ENCODE measurements at places on chromosomes 4 and X. TPM values are rescaled to one million over a fixed set of nuclear protein-coding genes. Genes with fewer than 3 reads are reported as not detected.

The SLC26A1 gene
- total RNA-seq: 0.38 TPM

The KCNIP4 gene
- not detected for total RNA-seq

The SSX2 gene
- total RNA-seq: not detected

The DGKK gene
- not detected for total RNA-seq

The TXK gene
- 0.31 TPM for total RNA-seq

The SRPK3 gene
- total RNA-seq: not detected

The EVC2 gene
- total RNA-seq: 2.5 TPM

The EGF gene
- total RNA-seq: 1.3 TPM

The XKRX gene
- total RNA-seq: 0.72 TPM

The SCML1 gene
- 5.8 TPM for total RNA-seq

The GPRASP2 gene
- 6.4 TPM for total RNA-seq

The MAGED4B gene
- 16.9 TPM for total RNA-seq
